ENCODE measurements at places on chromosomes 6 and 20.

DNA sequence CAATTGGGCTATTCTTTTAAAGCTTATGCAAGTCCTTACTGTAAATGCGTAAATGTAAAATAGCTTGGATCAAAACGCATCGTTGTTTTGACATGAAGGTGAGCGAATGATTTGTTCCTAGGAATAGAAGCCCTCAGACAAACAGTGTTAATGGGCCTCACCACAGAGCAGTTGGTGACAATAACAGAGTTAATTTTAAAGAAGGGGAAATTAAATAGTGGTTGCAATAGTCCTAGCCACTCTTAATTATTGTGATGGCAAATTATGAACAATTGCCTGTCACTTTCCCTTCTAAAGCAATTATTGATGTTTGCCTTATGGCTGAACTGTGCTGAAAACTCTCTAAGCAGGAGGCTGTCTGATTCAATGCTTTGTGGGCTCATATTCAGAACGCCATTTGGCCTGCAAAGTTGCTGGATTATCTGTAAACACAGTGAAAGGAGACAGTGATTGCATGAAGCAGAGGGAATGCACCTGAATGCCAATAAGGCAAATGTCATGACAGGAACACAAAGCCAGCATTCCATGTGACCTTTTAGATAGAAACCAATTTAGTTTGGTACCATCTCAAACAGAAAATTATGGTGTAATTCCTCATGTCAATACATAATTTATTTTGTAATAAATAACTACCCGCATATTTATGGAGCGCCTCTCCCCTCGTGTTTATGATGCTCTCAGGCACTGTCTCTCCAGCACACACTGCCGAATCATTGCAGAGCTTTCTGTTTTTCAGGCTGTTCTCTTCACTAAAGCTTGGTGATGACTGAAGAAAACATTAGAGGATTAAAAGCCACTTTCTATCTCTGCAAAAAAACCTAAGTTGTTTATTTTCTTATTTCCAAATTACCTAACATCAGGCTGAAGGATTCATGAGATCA, 387.5 kb downstream of the HACE1 start:
- DNase-seq, result no peak

DNA sequence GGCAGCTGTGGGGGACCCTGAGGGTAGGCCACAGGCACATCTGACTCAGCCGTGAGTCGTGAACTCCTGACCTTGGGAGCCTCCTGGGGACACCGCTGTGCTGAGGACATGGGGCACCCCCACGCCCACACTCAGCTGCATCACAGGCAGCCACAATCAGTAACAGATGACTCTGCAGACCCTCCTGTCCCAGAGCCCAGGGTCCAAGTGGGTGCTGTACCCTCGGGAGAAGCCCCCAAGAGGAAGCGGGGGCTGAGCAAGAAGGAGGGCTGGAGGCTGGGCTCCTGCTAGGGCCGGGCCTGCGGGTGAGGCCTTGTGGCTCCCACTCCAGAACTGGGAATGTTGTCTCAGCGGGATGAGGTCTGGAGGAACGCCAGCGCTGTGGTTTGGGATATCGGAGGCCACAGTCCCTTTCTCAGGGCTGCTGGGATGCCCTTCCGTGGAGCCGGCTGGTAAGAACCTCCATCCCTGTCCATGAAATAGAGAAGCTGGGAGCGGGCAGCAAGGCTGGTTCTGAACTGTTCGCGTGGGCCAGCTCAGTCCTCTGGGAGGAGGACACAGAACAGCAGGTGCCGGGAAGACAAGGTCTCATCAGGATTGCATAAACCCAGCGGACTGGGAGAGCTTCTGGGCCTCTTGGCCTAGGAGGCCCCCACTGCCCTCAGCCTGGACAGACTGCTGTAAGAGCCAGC, 3.1 kb upstream of the LAMA5 start:
- DNase-seq, result no peak

GRCh38 chr6:154243793-154244750, 112.5 kb downstream of the IPCEF1 start:
- no peak for DNase-seq

GRCh38 chr6:113380591-113380990, 476.6 kb upstream of the MARCKS start:
- no peak for DNase-seq

DNA sequence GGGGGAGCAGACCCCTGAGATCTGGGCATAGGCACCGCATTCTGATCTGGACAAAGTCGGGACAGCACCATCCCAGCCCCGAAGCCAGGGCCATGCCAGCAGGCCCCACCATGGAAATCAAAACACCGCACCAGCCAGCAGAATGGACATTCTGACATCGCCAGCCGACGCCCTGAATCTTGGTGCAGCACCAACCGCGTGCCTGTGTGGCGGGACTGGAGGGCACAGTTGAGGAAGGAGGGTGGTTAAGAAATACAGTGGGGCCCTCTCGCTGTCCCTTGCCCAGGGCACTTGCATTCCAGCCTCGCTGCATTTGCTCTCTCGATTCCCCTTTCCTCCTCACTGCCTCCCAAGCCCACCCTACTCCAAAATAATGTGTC, 2.0 kb downstream of the NNAT start:
- no peak for DNase-seq

DNA sequence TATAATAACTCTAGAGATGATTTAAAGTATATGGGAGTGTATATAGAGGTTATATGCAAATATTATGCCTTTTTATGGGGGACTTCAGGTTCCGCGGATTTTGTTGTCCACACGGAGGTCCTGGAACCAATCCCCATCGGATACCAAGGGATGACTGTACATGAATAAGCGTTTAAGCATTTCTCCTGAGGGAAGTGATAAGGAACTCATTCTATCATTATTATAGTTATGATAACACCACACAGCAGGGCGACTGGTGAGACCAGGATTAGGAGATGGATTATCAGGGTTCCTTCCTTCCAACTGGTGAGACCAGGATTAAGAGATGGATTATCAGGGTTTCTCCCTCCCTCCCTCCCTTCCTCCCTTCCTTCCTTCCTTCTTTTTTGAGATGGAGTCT, 6.6 kb downstream of the ECI2 start:
- no peak for DNase-seq

DNA sequence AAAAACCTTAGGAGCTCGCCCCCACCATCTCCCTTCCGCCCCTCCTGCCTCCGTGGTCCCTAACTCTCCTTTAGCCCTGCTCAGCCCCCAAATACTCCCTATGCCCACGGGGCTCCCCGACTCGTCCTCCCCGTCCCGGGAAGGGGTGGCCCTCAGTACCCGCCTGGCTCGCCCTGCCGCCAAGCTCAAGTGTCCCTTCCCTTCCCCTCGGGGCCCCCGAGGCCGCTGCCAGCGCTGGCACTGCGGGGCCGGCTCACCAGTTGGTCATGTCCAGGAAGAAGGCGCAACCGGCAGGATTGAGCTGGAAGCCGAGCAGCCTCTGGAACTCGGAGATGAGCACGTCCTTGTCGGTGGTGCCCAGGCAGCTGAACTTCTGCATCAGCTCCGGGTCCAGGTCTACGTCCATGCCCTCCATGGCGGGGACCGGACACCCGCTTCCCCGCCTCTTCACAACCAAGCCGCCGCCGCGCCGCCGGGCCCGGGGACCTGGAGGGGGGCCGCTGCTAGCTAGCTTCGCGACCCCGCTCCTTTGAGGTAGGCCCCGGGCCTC, 303 bp downstream of the ILRUN start:
- no peak for DNase-seq

GRCh38 chr6:111794300-111794699, 79.0 kb downstream of the FYN start:
- DNase-seq, result no peak

GRCh38 chr6:484086-484745, 92.7 kb downstream of the IRF4 start:
- no peak for DNase-seq

DNA sequence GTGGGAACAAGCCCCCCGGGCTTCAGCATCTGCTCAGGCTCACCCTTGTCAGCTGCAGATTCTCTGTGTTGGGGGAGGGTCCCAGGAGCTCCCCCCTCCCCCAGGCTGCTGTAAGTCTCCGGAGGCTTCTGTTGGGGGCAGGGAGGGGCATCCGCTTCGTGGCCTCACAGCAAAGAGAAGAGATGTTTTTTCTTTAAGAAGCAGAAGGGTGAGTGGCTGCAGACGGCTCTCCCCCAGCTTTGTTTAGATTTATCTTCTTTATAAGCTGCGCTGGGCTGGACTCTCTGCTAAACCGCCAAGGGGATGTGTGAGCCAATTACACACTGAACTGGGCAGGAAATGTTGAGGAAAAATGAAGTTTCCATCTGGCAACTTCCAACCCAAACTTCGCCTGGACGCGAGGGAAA, 48.7 kb upstream of the GATA5 start:
- DNase-seq, result no peak

- DNase-seq, result no peak
Measured at GRCh38 chr6:20092071-20092566, 120.2 kb downstream of the MBOAT1 start.

GRCh38 chr6:24205020-24205492, 79.0 kb downstream of the NRSN1 start:
- no peak for DNase-seq

- DNase-seq, result no peak
Measured at GRCh38 chr6:53917464-53917842, 122.6 kb downstream of the LRRC1 start.

GRCh38 chr6:89353118-89353556, 615 bp upstream of the UBE2J1 start:
- DNase-seq, result no peak

DNA sequence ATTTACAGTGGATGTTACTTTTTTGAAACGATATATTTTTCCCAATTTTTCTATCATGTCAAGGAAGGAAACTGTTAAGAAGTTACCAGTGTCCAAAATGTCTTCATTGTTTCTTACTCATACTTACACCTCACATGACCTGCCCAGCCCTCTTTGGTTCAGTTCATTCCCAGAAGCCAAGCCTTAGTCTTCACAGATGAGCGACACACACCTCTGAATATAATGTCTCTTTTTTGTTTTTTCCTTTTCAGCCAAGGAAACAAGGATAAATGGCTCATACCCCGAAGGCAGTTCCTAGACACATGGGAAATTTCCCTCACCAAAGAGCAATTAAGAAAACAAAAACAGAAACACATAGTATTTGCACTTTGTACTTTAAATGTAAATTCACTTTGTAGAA, 225.2 kb downstream of the SMOC2 start:
- DNase-seq, result no peak

DNA sequence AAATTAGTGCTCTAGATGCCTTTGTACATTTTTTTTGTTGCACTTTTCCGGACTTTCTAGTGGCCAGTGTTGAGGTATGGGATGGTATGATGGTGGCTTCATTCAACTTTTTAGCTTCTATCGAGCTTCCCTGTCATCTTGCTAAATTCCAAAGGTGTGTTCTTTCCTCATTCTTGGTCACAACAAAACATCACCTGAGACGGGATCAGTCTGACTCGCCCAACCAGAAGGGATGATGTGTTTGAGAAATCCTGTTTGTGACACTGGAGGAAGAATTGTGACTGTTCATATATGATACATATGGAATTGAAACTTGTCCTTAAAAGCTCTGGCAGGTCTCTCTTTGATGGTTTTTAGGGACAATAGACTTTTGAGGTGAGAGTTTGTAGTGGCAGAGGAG, 33.8 kb downstream of the KCNS1 start:
- DNase-seq, result no peak

- no peak for DNase-seq
Measured at GRCh38 chr6:14957355-14958059, 288.4 kb upstream of the JARID2 start.

DNA sequence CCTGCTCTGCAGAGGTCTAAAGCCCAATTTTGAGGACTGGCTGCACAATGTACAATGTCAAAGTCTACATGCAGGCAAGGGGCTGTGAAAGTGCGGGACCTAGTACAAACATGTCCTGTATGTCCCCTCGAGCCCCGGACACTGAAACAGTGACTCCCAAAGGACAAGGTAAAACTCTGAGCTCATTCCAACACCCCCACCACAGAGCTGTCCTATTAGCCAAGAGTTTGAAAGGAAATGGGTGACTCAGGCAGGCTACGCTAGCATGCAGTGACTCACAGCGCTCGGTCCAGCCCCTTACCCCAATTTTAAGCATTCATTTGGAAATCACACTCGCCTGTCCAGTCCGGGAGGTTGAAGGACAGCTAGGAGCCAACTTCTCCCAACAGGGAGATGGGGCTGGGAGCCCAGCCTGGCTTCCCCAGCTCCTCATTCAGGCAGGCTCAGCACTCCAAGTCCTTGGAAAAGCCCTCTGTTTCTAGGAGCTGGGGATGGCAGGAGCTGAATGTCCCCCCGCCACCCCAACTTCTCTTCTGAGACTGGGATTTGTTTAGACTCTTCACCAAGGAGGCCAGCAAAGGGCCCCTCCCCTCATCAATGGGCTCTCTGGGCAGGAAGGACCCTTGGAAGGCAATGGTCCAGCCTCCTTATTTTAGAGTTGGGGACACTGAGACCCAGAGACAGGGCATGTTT, 3.9 kb downstream of the SDC4 start:
- no peak for DNase-seq

DNA sequence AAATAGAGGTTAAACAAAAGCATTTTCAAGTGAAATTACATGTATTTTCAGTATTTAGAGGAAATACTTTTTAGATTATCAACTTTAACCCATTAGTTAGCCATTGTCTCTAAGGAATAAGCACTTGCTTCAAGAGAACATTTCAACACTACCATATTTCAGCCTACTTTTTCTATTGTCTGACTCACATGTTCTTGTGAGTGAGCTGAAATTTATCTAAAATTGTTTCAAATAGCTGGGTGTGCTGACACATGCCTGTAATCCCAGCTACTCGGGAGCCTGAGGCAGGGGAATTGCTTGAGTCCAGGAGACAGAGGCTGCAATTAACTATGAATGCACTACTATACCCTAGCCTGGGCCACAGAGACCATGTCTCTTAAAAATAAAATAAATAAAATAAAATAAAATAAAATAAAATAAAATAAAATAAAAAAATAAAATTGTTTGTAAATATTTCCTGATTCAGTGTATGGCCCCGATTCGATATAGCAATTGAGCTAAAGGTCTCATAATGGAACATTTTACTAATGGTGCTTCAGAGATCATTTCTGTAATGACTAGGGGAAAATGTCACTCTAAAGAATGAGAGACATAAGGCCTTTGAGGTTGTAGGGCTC, 324.6 kb upstream of the PLCB4 start:
- DNase-seq, result no peak

DNA sequence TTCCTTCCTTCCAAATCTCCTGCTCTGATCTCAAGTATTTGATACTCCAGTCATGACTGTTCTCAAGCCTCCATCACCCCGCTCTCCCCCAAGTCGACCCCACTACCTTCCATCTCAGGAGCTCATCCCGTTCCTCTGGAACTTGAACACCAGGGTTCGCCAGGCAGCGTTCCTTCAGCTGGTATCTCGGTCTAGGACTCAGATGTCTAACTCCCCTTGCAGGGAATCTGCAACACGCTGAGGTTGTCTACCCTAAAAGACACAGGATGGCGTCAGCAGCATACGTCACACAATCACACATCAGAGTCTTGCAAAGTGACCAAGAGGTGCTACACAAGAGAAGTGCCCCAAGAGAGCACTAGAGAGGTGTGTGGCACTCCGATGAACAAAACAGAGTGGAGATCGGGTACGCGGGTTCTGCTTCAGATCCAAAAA, 706 bp downstream of the ZNF184 start:
- DNase-seq, result no peak

GRCh38 chr20:5652626-5653553, 97.3 kb upstream of the SHLD1 start:
- DNase-seq, result no peak

Data from T-helper 17 cell (primary cell).